ENCODE measurements at places on chromosomes 16 and 17.

DNA sequence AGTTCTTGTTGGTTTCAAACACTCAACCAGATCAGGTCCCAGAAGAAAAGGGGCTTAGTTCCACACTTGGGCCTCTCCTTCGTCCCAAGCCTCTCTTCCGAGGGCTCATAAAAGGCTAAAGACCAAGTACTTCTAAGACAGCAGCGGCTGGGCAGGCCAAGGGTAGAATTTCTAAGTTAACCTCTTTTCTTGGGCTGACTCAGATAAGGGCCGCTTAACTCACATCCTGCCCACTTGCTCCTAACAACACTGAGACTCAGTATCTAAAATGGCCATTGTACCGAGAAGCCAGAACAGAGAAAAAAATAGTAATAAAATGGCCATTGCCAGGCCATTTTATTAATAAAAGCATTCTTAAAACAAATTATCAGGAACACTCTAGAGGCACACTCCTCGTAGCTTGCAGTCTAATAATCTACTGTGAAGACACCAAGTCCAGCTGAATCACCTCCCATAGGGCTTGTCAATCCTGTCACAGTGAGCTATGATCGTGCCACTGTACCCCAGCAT is 42.1 kb downstream of the RANBP10 start:
- no peak for DNase-seq

DNA sequence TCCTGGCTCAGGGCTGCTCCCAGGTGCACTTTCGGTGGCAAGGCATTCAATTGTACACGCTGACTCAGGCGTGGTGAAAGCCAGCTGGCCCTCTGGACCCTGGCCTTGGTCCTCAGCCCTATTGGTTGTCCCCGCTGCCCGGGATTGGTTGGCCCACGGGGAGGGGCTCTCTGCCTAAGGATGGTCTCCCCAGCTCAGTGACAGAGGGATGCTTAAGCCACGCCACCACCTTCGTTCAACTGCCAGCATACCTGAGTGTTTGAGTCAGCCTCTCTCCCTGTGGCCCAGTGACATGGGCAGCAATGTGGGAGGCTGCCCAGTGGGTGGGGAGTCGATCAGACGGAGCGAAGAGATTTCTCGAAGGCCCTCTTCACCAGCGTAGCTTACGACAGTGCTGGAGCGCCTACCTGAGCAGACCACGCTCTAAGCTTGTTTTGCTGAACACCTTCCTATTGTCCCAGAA is 30.3 kb downstream of the IRF8 start:
- DNase-seq, result no peak

- peak; percentile 44 for DNase-seq
These were observed 8.2 kb downstream of the USP22 start for GRCh38 chr17:21034340-21035235.

- no peak for DNase-seq
These were observed 542 bp downstream of the ZNF764 start for GRCh38 chr16:30557707-30557956.

DNA sequence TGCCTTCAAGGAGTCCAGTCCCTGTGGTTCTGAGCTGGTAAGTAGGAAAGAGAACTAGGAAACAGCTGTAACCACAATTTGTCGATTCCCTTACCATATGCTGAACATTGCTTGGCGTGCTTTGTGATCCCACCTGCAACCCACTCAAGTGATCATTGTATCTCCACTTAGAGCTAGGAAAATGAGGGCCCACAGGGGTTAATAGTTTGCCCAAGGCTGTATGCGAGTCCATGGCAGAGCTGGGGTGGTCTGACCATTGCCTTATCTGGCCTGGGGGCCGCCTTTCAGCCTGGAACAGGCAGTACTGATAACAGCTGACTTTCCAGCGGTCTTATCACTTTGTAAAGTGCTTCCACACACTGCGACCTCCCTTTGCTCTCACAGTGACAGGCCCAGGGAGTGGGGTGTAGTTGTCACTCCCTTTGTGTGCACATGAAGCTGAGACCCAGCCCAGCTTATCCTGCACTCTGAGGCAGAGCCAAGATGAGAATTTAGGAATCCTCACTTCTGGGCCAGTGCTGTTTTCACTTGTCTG is 9.8 kb downstream of the MYL4 start:
- DNase-seq, result peak; percentile 47

DNA sequence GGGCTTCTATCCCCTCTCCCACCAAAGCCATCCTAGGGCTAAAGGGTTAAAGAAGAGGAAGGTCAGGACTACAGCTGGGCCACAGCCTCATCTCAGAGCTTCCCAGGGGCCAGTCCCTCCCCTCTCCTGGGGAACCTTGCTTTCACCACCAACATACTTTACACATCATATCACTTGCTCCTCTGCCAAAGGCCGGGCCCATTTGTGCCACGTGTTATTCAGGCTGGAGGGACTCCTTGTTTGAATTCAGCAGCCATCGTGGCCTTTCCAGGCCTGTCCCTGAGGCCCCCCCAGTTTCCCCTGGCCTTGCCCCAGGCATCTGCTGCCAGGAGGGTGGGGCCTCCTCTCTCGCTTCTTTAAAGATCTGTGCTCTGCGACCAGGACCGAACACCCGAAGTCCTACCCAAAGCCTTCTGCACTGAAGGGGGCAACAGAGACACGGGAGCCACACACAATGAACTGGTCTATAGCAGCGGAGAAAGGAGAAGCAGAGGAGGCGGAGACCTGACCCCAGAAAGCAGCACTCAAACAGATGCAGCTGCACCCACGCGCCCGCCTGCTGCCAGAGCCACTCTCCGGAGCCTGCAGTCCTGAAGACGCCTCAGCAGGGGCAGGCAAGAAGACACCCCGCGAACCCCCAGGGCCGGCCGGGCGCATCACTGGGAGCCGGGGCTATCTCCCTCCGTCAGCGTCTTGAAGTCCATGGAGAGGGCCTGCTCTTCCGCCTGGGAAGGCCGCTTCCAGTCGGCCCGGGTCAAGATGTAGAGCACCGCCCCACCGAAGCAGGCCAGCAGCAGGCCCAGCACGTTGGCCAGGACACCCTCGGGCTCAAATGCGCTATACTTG is 12.1 kb downstream of the CYB561 start:
- DNase-seq, result no peak

DNA sequence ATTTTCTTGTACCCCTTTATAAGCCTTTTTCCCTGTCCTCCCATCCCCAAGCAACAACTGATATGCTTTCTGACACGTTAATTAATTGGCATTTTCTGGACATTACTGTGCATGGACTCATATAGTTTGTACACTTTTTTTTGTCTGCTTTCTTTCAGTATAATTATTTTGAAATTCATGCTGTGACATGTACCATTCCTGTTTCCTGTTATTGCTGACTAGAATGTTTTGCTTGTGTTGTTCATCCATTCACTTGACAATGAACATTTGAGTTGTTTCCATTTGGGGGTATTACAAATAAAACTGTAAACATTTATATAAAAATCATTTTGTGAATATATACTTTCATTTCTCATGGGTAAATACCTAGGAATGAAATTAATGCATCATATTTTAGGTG is 50.6 kb downstream of the RBBP6 start:
- DNase-seq, result no peak

DNA sequence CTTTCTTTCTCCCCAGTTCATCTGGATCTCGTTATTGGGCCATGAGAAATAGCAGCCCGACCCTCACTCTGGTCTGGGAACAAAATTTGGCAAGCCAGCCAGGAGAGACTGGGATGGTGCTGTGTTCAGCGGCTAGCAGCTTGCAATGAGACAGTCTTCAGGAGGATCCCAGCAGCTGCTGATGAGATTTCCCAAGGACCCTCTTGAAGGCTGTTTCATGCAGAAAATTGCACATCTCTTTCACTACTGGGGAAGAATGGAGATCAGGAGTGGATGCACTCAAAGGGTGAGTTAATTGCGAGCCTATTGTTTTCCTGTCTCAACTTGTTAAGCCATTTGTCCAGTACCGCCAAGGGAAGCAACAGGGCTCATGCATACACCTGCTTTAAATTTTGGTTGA is 5.5 kb upstream of the COIL start:
- no peak for DNase-seq

DNA sequence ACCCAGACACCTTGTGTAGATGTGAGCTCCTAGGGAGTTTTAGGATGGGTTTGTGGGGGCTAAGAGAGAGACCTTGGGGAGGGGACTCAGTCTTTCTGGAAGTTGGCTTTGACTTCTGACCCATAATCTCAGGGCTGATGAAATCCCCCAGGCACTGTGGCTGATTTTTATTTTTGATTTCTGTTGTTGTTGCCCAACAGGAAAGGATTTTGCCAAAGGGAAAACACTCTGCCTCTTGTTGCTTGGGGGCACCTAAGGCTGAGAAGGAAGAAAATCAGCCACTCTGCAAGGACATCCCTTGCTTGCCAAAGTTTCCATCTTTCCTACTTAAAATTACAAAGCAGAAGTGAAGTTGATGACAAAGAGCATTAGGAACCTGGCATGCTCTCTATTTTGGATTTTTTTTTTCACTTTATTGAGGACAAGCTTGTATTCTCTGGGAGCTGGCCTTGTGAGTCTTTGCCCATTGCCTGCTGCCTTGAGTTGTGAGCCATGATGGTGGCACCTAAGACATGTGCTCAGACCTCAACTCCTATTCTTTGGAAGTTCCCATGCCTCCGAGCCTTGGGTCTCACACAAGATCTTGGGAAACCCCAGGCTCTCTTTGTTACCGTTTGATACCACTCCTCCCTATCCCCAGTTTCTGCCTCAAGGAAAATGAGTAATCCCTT is 3.2 kb upstream of the C1QTNF1 start:
- DNase-seq, result no peak

GRCh38 chr16:19860166-19861041 is 24.2 kb downstream of the GPRC5B start:
- no peak for DNase-seq

- DNase-seq, result no peak
These were observed 8.8 kb upstream of the GJD3 start for GRCh38 chr17:40373324-40373723.

- DNase-seq, result peak; percentile 87
These were observed 5.0 kb upstream of the PPP1R1B start for GRCh38 chr17:39621523-39622379.

GRCh38 chr17:69435971-69436696 is 21.6 kb downstream of the MAP2K6 start:
- DNase-seq, result no peak

DNA sequence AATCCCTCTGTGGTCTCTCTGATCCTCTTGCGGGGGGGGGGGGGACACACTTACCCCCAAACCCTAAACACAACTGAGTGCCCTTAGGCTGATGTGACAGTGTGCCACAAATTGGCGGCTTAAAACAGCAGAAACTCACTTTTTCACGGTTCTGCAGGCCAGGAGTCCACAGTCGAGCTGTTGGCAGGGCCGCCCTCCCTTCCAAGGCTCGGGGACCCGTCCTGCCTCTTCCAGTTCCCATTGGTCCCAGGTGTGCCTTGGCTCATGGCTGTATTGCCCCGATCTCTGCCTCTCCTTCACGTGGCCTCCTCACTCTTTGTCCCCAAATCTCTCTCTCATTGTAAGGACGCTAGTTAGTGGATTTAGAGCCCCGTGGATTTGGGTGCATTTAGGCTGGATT is 199.9 kb upstream of the CIBAR2 start:
- DNase-seq, result no peak

DNA sequence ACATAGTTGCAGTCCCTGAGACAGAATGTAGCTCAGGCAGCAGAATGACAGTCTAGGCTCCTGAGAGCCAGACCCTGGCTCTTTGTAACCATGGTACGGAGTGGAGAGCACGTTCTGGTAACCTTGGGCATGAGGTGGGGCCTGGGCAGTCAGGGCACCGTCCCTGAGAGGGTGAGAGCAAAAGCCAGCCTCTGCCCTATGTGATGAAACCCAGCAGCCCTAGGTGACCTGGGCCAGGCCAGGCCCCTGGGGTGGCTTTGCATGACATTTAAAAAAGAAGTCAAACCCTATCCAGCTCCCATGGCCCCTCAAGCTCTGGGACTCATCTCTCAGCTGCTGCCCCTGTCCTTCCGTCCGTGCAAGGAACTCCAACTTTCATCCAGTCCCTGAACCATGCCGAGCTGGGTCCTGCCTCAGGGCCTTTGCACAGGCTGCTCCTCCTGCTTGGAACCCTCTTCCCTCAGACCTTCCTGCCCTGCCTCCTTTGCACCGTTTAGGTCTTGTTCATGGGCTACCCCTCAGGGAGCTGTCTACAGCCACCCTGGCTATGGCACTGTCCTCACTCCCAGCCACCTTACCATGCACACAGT is 188.6 kb downstream of the NTN1 start:
- DNase-seq, result no peak

DNA sequence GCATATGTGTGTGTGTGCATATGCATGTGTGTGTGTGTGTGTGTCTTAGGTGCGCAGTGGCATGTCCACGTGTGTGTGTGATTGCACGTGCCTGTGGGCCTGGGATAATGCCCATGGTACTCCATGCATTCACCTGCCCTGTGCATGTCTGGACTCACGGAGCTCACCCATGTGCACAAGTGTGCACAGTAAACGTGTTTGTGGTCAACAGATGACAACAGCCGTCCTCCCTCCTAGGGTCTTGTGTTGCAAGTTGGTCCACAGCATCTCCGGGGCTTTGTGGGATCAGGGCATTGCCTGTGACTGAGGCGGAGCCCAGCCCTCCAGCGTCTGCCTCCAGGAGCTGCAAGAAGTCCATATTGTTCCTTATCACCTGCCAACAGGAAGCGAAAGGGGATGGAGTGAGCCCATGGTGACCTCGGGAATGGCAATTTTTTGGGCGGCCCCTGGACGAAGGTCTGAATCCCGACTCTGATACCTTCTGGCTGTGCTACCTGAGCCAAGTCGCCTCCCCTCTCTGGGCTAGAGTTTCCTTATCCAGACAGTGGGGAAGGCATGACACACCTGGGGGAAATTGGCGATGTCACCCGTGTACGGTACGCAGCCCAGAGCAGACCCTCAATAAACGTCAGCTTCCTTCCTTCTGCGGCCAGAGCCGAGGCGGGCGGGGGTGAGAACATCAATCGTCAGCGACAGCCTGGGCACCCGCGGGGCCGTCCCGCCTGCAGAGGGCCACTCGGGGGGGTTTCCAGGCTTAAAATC is 47.6 kb downstream of the IL21R start:
- peak; percentile 56 for DNase-seq

DNA sequence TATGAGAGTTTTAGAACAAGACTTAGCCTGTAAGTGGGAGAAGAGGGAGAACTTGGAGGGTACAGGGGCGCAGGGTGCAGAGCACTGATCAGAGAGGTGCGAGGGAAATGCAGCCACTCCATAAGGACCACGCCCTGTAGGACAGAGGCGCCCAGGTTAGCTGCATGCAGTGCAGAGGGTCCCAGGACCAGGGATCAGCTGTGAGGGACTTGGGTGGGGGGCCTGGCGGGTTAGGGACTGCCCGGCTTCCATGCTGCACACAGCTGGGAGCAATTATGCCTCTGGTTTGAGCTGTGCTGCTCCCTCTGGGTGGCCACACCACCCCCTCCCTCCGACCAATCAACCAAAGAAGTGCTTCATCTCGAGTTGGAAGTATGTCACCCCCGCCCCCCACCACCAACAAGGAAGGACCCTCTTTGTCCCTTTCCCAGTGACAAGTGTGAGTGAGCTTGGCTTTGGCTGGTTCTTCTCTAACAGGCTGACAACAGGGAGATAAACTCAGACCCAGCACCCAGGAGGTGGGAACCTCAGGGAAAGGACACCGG is 22.2 kb upstream of the CLEC18A start:
- no peak for DNase-seq

- no peak for DNase-seq
These were observed 52.7 kb downstream of the CDRT4 start for GRCh38 chr17:15414532-15415306.

Data from lung microvascular endothelial cell (primary cell).